Iris pigment epithelial cell (primary cell): ENCODE measurements at places on chromosomes 3 and 15.

DNA sequence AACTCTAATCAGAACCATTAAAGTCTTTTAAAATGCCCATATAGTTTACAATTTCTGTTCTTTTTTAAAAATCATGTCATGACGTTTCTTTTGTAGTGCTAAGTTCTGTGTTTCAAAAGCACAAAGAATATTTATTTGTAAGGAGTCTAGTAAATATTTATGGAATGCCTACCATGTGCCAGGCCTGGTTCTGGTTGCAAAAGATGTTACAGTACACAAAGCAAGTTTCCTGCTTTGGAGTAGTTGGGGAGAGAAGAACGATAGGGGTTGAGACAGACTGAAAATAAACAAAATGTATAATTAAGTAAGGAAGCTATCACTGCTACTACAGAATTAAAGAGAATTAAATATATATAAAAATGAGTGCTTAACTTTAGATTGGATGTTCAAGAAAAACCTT, 86.8 kb upstream of the CMSS1 start:
- DNase-seq, result no peak

DNA sequence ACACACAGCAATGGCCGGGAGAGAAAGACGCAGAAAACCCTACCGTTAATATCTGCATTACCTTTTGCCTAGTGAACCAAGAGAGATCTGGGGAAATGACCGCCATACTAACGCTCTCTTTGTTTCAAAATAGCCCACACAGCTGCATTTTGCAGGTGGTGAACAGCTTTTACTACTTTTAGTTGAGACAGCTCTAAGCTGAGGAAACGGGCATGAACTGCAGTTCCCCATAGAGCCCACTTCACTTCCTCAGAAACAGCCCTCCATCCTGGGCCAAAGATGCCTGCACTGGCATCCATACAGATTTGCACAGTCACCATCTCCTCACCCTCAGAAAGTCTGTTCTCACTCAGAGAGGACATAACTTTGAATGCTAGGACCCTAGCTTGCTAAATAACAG, 45.0 kb downstream of the ZNF860 start:
- DNase-seq, result no peak

DNA sequence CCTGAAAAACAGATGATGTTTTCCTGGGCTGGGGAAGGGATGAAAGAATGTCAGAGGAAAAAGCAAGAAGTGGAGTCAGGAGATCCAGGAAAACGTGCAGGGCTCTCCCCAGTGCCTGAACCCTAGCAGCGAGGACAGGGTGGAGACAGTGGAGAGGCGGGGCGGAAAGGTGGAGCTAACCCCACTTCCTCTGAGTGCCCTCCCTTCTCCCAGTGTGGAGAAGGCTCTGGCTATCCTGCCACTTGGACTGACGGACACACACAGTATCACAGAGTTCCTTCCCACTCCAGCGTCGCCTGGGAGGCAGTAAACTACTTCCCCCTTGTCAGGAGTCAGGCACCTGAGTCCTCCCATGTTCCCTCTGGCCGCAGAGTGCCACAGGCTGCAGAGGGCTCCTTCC, 125.3 kb upstream of the CHRNA7 start:
- no peak for DNase-seq

DNA sequence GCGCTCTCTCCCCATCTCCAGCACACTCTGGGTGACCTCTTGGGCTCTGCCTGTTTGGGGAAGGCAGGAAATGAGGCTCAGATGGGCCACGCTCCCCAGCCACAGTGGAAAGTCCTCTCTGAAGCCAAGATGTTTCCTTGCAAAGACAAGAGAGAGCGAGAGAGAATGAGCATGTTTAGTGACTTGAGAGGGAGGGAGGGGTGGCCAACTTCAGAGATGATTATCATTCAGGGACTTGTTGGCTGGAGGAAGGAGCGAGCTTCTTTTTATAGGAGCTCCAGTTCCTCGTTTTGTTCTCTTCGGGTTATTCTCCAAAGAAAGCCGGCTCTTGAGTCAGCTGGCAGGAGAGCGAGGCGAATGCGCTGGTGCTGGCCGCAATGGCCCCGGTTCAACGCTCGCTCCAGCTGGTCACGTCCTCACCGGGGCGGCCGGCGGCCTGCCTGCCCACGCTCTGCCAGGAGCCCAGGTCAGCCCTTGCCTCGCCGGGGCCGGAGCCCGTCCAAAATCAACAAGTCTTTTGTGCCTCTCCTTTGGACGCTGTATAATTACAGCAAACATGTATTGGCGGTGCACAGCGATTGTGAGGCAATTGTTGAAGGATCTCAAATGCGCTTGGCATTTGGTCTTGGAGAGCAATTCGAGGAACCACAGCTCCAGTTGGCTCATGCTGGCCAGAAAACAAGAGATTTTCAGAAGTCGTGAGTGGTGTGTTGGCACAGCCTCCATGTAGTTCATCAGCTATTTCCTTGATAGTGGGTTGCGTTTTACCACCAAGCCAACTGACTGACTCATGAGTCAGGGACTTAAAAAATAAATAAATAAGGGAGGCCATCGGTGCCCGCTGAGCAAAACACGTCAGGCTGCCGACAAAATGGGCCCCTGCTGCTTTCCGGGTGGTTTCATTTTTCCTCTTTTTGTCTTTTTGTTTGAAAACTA, 288.6 kb downstream of the UACA start:
- DNase-seq, result peak; percentile 93

- DNase-seq, result no peak
These were observed 59.7 kb downstream of the PLXNA1 start for GRCh38 chr3:127042634-127043033.

DNA sequence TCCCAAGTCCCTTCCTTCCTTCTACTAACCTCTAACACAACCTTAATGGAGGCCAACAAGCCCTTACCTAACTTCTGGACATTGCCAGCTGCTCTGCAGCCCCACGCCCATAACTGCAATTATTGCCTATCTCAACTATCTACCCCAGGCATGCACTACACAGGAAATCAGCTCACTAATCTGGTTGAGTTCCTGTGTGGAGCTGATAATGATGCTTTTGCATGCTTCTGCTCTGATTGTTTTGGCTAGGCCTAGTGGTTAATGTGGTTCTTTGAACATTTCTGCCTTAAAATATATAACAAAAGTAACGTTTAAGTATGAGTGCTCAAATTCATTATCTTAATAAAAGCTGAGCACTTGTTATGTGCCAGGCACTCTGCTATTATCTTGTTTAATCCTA, 463.9 kb downstream of the MFSD1 start:
- peak; percentile 45 for DNase-seq

DNA sequence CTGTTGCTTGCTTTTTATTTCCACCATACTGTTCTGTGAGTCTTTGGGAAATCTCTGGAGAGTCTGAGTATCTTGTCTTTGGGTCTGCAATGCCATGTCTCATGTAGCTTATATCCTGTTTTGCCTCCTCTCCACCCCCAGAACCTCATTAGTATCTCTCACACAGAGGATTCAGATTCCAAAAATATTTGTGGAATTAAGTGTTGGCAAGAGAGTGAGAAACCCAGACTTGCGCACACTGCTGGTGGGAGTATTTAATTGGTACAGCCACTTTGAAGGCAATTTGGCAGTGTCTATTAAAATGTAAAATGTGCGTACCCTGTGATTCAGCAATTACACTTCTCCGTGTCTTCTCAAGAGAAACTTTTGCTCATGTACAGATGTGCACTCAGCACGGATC, 68.6 kb downstream of the ZNF621 start:
- DNase-seq, result peak; percentile 7

DNA sequence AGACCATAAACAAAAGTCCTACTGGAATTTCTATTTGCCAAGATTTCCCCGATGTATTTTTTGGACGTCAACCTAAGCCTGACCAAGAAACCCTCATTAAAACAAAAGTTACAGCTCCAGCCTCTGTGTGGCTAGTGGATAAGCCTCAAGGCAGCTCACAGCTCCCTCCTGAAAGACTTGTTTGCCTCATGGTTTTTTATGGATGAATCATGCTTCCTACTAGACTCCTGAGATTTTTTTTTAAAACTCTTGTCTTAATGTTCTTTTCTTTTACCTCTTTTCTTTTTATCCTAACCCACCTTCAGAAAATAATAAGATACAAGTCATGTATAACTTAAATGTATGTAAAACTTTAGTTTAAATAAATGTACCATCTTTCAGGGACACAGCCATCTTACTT, 52.4 kb downstream of the SUCNR1 start:
- DNase-seq, result peak; percentile 87

GRCh38 chr15:32641517-32642059, at the start of gene SCG5:
Gene SCG5 (plus strand): TSS chr15:32641710. CDS start chr15:32643593, 1,883 bp downstream.
- DNase-seq, result peak; percentile 73

DNA sequence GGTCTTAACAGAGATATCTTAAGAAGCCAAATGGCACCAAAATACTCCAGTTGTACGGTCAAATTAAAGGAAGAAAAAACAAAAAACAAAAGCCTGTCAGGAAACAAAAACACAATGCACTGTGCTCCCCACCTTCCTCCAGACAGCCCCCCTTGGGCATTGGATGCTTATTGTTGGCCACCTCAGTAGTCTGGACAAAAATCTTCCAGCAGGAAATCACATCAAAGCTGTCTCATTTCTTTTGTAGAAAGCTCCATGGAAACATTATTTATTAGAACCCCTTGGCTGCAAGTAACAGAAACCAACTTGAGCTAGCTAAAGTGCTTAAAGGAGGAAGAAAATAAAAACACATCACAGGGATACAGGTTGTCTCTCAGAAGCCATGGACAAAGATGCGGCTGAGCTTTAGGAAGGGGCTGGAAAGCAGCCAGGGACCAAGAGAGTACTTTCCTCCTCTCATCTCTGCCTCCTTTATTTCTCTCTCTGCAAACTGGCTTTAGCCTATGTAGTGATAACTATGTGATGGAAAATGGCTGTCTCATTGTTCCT, 651.5 kb upstream of the ADAMTS9 start:
- DNase-seq, result no peak

GRCh38 chr3:105561876-105562275, 195.2 kb downstream of the ALCAM start:
- DNase-seq, result no peak

DNA sequence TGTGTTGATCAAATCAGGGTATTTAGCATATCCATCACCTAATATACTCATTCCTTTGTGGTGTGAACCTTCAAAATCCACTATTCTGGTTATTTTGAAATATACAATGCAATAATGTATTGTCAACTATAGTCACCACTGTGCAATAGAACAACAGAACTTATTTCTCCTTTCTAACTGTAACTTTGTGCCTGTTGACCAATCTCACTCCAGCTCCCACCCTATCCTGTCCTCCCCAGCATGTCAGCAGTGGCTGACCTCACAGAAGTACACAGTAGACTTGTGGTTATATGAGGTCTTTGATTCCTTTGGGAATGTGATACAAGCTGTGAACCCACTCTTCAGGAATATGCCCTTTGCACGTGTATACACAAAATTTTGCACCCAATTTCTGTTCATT, 64.2 kb downstream of the ECT2 start:
- no peak for DNase-seq

- DNase-seq, result peak; percentile 74
These were observed 45.2 kb downstream of the ATP2B2 start for GRCh38 chr3:10459954-10460754.

DNA sequence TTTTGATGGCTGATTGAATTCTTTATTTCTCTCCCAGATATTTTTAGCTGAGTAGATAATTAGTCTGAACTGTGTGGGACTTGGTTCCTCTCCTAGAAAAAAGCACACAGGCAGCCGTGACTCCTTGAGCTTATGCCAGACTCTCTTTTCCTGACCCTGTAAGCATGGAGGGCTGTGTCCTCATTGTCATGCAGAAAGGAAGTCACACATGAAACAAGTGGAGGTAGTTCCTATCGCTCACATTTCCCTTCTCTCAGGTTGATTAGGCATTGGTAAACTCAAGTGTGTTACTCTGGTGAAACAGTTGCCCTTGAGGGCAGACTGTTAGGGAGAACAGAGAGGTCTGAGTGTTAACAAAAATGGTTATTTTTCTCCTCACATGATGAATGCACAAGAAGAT, 6.3 kb upstream of the RTP4 start:
- no peak for DNase-seq

- no peak for DNase-seq
These were observed 319.3 kb upstream of the SATB1 start for GRCh38 chr3:18744472-18744871.

DNA sequence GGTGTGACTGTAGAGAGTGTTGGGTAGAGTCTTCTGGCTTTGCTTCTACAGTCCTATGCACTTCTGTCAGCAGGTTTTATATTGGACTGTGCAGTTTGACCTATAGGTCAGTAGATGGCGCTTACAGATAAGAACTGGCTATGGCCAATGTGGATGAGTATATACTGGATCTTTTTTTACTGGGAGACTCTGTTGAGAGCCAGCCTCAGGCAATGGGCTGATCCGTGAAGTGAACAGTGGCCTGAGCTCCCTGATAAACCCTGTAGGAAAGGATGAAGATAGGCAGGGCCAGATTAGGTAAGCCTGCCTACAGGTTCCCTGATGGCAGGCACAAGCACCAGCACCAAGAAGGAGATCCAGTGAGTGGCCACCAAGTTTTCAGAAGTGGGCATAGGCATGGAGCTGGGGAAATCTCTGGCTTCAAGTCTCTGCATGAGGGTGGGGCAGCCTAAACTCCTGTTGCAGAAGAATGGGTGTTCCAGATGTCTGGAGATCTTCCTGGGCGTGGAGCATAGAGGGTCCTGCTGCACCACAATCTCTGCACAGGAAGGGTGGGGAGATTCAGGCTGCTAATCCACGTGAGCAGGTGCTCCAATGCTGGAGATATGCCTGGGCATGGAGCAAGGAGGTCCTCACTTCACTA, 326.0 kb upstream of the SGO1 start:
- peak; percentile 56 for DNase-seq

DNA sequence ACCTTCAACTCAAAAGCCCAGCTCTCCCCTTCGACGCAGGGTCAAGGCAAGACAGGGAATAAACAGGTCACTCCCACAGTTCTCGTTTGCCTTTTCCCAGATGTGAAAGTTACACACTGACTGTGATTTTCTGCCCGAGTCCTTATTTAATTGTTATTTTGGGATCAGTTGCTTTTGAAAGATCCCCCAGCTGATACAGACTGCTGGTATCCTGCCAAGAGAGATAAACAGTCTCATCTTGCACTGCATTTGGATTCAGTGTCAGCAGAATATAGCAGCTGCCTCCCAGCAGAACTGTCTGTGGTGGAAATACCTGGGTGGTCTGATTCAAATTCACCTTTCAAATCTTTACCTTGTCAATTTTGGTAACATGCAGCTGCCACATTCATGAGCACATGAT, 56.0 kb upstream of the FAM3D start:
- DNase-seq, result peak; percentile 31

GRCh38 chr15:58433597-58434333, 2.0 kb downstream of the LIPC start:
- DNase-seq, result no peak

DNA sequence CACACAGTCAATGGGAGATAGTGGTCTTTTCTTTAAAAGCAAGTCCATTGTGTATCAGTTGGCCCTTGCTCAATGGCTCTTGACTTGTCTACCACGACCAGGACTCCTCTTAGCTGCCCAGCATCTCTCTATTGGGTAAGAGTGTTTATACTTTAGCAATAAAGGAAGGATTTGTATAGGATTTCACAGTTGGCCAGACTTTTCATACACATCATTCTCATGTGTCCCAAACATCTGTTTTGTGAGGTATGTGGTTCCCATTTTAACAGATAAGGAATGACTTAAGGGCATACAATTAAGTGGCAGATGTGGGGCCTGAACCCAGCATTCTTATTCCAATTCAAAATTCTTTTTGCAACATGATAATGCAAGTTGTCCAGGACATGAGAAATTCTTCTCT, 191.5 kb downstream of the CHST2 start:
- DNase-seq, result no peak
